Hematopoietic multipotent progenitor cell treated with erythropoietin and hydrocortisone succinate and interleukin-3 and kit ligand, for 17 days (in vitro differentiated cells): ENCODE measurements at places on chromosomes 2 and 18.

DNA sequence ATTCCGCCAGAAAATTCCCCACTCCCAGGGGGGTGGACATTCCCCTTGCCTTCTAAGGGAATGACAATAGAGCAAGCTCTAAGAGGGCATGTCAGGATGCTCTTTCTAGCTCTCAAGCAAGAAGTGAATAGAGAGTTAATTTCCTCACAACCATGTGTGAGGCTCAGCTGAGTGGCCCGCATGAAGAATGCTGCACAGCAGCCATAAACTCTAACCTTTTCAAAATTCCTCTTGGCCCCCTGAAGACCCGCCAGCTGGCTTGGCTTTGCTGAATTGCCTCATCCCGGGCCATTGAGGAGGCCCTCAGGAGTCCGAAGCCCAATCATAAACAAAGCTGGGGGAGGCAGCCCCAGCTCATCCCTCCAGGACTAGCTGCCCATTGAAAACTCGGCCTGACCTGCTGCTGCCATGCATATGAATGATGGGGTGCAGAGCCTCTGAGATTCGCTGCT, 38.2 kb downstream of the NRP2 start:
- no peak for DNase-seq

DNA sequence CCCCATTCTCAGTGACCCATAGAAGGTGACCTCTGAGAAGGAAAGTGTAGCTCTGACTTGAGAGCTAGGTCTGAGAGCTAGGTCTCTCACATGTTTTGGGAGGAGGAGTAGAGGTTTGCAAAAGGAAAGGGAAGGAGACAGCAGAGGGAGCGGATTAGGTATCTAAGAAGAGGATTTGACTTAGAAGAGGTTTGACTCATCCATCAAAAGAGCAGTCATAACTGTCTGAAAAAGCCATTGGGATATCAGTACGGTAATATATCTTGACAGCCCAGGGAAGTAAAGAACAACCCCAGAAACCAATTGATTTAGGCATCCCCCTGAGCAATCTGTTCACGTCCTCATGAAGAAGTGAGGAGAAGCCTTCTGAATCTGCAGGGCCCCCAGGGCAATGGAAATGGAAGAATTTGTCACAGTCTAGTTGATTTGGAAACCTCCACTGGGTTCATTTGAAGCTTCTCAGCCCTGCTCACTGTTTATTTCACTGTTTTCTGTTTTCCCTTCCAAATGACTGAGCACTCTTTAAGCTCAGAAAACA, 19.3 kb downstream of the OXER1 start:
- DNase-seq, result no peak

- no peak for DNase-seq
These were observed 238.5 kb downstream of the MTX2 start for GRCh38 chr2:176507786-176508185.

DNA sequence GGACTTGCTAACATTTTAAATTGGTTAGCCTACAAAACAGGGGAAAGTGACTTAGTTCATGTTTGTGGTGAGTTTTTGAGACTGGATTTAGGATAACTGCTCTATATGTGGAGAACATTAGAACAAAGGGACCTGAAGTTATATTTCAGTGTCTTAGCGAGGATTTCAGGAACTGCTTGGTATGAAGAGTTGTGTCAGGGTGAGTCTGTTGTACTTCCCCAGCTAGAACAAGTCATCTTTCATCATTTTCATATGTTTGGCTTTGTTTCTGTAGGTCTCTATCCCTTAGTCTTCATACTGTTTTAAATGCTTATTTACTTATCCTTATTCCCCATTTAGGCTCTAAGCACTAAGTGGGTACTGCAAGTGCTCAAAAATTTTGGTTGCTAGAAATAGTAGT, 41.9 kb downstream of the KCMF1 start:
- no peak for DNase-seq

DNA sequence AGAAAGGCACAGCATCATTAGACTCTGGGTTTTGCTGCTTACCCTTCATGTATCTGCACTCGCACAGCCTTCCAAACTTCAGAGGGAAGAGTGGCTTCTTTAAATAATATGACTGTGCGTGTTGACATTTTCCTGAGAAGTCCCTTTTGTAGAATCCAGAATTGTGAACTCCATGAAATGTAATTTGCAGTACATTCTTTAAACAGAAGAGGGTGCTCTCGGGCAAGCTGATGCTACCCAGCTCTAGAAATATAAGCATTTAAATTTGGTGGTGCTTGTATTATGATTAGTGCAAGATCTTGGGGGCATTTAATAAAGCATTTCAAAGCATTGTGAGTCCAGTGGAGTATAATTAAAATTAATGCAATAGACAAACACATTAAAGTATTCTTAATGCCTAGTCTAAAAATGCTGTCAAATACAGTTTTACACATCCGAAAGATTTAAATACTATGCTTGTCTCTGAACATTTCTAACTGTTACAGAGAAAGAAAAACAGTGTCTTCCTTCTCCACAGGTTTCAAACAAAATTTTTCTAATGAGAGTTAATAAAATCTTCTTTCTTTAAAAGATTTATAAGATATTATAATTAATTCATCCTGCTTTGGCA, 17.3 kb upstream of the GTF2A1L start:
- peak; percentile 61 for DNase-seq

GRCh38 chr2:188399159-188399558, 107.5 kb downstream of the GULP1 start:
- DNase-seq, result no peak

DNA sequence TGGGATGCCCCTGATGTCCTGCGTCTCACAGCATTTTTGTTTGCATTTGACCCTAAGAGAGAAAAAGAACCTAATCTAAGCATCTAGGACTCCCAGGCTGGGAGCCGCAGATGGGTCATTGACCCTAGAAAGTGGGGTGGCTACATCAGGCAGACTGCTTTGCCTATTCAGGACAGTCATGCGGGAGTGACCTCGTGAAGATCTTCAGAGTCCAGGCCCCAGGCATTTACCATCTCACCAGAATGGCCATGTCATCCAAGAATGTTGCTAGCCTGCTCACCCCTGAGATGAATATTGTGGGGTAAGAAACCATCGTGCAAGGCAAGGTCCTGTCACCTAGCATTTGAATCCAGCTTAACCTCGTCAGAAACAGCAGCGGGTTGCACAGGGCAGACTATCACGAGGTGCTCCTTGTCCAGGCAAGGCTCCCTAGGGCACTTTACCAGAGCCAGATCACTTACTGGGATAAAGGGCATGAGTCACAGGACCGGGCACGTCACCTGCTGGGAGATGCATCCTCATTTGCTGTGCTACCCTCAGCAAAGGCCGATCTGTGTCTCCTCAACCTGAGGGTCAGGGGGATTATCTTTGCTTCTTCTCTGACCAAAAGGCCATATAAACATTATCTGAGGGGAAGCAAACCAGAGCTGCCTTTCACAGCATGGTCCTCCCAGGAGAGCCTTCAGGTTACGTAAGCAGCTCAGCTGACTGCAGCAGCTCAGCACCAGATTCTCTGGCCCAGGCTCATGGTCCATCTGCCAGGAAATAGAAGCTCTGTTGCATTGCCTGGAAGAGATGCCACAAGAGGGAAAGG, 162.3 kb downstream of the ACKR3 start:
- DNase-seq, result no peak

- no peak for DNase-seq
These were observed 142.1 kb downstream of the USP34 start for GRCh38 chr2:61328707-61329251.

DNA sequence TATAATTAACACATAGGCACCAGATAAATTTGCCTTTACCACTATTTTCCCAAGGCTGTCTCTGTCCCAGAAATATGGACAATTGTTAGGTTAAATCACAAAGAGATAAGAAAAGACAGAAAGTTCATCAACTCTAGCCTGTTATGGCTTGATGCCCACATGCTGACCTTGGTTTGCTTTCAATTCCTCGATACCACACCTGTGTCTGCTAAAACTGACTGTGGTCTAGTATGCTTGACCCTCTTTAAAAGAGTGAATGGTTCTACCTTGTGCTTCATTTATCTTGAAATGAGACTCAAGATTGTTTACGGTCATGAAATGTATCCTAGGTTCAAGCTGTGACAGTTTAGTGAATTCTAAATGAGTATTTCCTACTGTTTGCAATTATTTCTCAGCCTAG, 909.0 kb upstream of the LRRTM1 start:
- DNase-seq, result no peak

- no peak for DNase-seq
These were observed 209.4 kb upstream of the TRIB2 start for GRCh38 chr2:12507295-12507694.

DNA sequence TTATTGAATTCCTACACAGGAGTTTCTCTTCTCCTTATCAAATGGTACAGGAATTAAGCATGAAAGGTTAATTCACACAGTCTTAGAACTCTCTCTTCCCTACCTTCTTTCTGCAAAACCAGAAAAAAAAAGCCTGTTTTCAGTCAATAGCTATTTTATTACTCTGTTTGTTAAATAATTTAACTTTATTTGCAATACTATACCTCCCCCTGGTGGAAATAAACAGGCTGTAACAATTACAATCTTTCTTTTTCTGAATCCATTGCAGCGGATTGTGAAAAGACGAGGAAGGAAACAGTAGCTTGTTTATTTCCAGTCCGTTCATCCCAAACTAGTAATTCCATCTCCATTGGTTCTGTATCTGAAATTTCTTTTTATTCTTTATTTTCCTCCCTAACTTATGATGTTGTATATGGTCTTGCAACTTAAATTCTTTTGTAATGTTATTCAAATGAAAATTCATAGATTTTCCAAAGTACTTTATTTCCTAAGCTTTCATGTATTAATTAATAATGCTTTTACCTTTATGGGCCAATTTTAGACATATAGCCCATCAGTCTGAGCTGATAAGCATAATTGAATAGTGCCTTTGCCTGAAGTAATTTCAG, 165.2 kb downstream of the SH3BP4 start:
- no peak for DNase-seq

DNA sequence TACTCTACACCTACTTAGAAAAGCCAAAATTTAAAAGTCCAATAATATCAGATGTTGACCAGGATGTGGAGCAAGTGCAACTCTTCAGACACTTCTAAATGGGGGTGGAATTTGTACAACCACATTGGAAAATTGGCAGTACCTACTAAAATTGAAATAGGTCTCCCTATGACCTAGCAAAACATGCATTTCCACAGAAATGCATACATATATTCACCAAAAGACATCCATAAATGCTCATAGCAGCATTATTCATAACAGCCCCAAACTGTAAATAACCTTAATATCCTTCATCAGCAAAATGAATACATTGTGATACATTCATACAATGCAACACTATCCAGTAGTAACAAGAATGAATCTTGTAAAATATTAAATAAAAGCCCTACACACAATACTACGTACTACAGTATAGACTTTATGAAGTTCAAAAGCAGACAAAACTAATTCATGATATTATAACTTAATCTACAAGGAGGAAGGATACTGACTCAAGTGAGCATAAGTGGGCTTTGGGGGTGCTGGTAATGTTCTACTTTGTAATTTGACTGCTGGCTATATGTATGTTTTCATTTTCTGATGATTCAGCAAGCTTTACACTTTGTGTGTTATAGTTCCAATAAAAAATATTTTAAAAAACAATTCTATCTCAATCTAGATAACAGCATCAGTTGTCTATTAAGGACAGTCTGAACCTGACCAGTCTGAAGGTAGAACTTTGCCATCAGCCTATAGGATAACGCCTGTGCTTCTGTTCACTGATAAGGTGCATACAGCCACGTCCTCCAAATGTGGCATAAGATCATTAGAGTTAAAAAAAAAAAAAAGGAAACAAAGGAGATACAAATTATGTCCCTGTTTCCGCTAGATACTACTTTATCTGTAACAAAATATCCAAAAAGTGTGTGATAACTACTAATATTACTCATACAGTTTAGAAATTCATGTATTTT, 6.6 kb upstream of the TNFRSF11A start:
- no peak for DNase-seq

DNA sequence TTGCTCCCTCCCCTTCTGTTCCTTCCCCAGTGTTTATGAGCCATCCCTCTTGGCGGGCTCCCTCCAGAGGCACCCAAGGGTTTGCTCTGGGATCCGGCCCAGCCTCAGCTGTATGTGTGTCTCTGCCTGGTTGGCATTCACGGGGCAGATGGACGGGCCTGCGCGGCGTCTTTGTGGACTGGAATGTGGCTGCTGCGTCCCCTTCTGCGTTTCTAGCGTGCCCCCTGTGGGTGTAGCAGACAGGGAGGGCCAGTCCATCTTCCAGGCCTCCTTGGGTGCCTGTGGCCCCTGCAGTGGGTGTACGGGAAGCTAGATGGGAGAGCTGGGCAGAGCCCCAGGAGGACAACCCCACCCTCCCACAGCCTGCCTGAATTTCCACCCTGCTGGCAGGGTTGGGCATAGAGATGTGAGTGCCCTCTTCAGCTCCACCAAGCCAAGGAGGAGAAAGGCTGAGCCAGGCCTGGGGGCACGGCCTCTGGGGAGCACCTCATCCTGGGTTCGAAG, 15.7 kb downstream of the GPC1 start:
- DNase-seq, result no peak

GRCh38 chr18:44799382-44799906, 118.8 kb downstream of the SETBP1 start:
- no peak for DNase-seq

DNA sequence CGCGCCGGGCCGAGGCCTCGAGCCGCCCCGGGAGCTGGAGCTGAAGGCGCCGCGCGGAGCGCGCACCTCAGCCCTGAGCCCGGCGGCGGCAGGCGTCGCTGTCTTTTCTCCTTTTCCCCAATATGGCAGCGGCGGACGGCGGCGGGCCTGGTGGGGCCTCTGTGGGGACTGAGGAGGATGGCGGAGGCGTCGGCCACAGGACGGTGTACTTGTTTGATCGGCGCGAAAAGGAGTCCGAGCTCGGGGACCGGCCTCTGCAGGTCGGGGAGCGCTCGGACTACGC, 369 bp downstream of the SMCHD1 start:
- DNase-seq, result no peak

GRCh38 chr2:46379213-46380037, 82.2 kb downstream of the EPAS1 start:
- DNase-seq, result no peak
